ENCODE measurements at places on chromosomes 6 and 20.

GRCh38 chr6:123105561-123105960 lies 109.5 kb downstream of the CLVS2 start:
- no peak for DNase-seq

GRCh38 chr6:14020551-14020950 lies 95.8 kb downstream of the RNF182 start:
- DNase-seq = no peak

DNA sequence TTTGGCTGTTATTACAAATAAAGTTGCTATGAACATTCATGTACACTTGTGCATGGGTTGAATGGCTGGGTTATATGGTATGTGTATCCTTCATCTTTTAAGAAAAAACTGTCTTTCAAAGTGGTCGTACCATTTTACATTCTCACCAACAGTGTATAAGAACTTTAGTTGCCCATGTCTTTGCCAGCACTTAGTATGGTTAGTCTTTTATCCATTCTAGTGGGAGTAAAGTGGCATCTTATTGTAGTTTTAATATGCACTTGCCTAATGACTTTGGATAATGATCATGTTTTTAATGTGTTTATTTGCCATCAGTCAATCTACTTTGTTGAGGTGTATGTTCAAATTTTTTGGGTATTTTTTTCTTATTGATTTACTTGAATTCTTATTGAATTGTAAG lies 32.5 kb upstream of the ECI2 start:
- DNase-seq = no peak

- DNase-seq = no peak
Observed at GRCh38 chr6:132482581-132482980, 30.3 kb downstream of the STX7 start.

DNA sequence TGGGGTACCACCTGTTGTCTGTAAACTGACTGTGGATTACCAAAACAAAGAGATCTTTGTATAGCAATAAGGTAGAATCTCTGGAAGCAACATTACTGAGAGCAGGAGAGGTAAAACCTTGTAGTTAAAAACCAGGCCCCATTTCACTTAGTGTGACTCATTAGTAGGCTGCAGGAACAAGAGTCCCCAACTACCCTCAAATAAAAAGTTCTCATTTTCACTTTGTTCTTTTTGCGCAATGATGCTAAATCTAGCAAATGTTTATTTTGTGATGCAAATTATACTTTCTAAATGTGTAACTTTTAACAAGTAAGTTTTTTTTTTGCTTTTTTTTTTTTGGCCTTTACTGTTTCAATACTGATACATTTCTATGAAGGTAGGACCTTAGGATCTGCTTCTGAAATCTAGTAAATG lies 67.1 kb downstream of the ESF1 start:
- no peak for DNase-seq

- no peak for DNase-seq
Observed at GRCh38 chr6:144110210-144110609, 14.8 kb upstream of the SF3B5 start.

- DNase-seq = no peak
Observed at GRCh38 chr6:163489584-163489983, 75.1 kb downstream of the QKI start.
